ENCODE measurements at places on chromosomes 5 and 9.
A peak's percentile ranks its signal among the peaks of the same experiment; 100 is the strongest.

GRCh38 chr9:115211413-115212124 is 93.6 kb upstream of the TNC start:
- no peak for DNase-seq

DNA sequence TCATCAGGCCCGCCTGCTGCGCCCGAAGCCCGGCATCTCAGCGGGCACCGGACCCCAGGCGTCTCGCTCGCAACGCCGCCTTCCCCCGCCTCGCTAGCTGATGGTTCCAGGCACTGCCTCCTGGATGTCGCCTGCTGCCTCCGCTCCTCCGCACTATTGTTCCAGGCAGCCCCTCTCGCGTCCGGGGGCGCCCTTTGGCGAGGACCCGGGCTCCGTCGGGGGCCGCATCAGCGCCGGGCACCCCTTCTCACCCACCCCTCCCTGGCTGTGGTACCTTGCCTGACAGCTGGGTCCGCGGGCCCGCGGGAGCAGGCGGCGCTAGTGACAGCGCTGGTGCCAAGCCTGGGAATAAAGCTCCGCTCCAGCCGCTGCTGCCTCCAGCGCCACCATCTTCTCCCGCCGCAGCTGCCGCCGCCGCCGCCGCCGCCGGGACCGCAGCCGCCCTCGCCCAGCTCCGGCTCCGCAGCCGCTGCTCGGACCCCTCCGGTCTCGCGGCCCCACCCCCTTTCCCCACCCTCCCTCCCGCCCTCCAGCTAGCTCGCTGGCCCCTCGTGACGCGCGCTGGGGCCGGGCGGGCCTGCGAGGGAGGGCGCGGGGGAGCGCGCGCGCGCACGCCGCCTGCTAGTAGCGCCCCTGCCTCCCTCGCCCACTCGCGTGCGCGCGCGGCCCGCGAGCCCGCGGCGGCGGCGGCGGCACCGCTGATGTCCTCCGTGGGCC is at the start of gene APBA1:
APBA1 (minus strand) TSS at position 493 of the 717 bp plus-strand sequence.
- no peak for DNase-seq

DNA sequence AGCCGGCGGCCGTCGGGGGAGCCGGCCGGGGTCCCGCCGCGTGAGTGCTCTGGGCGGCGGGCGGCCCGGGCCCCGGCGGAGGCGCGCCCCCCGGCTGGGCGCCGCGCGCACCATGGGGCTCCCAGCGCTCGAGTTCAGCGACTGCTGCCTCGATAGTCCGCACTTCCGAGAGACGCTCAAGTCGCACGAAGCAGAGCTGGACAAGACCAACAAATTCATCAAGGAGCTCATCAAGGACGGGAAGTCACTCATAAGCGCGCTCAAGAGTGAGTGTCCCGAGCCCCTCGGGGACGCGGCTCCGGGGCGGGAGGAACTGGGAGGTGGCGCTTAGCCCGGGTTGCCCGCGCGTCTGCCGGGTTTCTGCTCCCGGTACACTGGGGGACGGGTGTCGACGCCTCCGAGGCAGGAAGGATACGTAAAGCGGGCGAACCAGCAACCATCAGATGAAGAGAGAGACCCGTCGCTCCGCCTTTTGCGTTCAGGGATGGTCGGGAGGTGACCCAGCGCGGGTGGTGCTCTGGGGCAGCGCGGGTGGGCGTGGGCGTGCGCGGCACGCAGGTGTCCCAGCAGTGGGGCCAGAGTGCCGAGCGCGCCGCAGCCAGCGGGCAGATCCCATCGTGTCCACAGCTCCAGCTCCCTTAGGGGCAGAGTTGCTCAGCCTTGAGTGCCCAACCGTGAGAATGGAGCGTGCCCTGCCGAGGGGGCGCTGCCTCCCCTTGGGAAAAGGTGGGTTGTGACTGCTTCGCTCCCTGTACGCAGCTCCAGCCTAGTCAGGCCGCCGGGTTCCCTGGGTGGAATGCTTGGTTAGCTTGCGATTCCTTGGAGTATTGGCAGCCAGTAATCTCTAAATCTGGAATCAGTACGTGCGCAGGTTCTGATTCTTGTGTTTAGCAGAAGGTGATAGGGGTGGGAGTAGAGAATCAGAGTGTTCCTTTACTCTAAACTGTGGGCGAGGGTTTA is 753 bp downstream of the ARHGAP26 start:
- peak; percentile 27 for DNase-seq

GRCh38 chr5:109125755-109126429 is 283.9 kb downstream of the PJA2 start:
- no peak for DNase-seq

- peak; percentile 52 for DNase-seq
These were observed 36.8 kb downstream of the ITK start for GRCh38 chr5:157217289-157218024.

DNA sequence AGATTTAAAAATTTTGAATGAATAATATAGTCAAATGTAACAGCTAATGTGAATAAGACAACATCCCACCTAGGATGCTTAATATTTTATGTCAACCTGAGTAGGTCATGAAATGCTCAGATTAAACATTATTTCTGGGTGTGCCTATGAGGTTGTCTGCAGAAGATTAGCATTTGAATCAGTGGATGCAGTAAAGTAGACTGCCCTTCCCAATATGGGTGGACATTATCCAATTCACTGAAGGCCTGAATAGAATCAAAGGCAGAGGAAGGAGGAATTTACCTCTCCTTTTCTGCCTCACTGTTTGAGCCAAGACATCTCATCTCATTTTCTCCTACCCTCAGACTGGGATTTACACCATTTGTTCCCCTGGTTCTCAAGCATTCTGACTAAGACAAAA is 1582.3 kb downstream of the EFNA5 start:
- DNase-seq: no peak

DNA sequence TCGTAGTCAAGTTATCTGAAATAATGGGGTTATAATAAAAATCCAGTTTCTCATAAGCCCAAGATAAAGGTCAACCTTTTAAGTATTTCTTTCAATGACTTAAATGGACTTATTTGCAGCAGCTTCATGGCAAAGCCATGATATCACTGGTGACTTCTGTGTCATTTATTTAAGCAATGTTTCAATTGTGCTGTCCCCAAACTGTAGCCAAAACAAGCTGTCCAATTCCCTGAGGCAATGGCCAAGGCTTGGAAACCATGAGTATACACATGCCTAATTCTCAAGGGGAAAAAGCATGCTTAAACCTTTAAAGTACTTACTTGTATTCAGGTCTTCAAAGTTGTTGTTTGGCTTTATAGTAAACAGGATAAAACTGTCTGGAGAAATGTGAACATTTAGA is 376.4 kb upstream of the TNC start:
- no peak for DNase-seq

- DNase-seq: no peak
These were observed 36.9 kb downstream of the G3BP1 start for GRCh38 chr5:151808451-151809169.

DNA sequence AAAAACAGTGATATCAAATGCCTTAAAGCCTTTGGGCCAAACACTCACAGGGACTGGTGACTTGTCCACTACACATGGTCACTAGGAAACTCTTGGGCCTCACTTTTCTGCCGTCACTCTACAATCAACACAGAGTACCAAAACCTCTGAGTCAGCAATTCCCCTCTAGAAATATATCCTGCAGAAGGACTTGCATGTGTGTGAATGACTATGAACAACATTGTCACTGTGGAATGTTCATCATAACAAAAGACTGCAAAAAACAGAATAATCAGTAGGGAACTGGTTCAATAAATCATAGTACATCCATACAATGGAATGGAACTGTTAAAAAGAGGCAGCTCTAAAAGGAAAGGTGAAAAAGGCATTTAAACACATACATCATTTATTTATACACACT is 44.1 kb upstream of the SMU1 start:
- DNase-seq: no peak

Measured in stimulated activated CD8-positive, alpha-beta memory T cell treated with anti-CD3 and anti-CD28 coated beads, Interleukin-7, amount 100 ng/mL, for 48 hours (primary cell).